Lower leg skin (tissue), 4 donors: ENCODE measurements at places on chromosomes 16 and 17.

- DNase-seq: peak; percentile 70
Measured at GRCh38 chr16:66485376-66485775, 58.3 kb downstream of the BEAN1 start.

- no peak for DNase-seq
Measured at GRCh38 chr17:44766409-44767038, 7.7 kb downstream of the ADAM11 start.

DNA sequence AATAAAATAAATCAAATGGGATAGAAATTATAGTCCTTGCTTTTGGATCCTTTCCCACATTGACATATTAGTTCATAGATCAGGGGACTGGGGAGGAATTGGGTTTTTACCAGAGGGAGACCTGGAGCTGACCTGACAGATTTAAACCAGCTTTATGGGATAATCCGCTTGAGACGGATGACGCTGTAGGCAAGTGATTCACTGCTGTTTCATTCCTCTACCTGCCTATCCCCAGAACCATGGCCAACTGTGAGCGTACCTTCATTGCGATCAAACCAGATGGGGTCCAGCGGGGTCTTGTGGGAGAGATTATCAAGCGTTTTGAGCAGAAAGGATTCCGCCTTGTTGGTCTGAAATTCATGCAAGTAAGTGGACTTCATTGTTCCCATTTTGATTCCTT, 2.1 kb downstream of the NME1 start:
- no peak for DNase-seq

GRCh38 chr17:47955497-47956461, 1.9 kb downstream of the PRR15L start:
- DNase-seq: no peak

- DNase-seq: no peak
Measured at GRCh38 chr16:19919142-19919541, 34.5 kb upstream of the GPRC5B start.

DNA sequence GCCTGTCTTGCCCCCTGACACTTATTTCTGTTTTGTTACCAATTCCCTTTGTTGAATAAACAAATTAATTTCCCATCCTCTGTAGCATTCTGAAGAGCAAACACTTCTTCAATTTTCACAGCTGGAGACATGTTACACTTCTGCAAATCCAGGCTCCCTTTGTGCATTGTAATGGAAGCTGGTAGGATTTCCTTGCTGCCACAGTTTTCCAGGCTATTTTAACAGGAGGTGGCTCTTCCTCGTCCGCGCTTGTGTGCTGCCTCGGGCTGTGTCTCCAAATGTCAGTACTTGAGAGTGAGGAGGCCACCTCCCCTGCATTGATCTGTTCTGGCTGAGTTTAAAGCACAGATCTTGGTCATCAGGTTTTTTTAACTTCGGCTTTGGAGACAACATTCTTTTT, 40.0 kb downstream of the SOST start:
- DNase-seq: no peak

GRCh38 chr16:29915590-29916247, 10.3 kb downstream of the KCTD13 start:
- no peak for DNase-seq

DNA sequence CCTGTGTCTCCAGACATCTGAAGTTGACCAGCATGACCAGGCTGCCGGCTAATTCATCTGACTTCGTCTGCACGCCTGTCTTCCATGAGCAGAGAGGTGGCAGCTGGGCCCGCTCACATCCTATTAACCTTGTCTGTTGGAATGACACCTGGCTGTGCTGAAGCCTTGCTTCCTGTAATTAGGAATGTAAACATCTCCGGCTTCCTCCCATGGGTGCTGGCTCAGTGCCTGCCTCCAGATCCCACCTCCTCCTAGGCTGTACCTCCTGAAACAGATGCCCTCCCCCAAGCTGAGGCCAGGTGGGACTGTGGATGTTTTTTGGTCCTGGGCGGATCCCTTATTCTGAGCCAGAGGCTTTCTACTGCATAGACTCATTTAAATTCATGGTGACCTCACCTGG, 296.3 kb downstream of the HS3ST4 start:
- no peak for DNase-seq

DNA sequence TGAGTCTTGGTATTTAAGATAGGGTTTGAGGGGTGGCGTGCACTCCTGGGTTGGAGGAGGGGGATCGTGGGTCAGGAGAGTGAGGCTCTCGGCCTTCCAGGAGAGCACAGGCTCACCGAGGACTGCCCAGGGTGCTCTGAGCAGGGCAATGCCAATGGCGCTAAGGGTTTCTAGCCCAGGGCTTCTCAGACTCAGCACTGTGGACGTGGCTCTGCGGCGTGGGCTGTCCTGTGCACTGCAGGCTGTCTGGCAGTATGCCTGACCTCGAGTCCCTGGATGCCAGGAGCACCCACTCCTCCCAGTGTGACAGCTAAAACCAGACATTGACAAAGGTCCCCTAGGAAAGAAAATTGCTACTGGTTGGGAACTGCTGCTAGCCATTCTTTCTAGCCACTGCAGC, 37.2 kb upstream of the ENDOV start:
- DNase-seq: no peak

DNA sequence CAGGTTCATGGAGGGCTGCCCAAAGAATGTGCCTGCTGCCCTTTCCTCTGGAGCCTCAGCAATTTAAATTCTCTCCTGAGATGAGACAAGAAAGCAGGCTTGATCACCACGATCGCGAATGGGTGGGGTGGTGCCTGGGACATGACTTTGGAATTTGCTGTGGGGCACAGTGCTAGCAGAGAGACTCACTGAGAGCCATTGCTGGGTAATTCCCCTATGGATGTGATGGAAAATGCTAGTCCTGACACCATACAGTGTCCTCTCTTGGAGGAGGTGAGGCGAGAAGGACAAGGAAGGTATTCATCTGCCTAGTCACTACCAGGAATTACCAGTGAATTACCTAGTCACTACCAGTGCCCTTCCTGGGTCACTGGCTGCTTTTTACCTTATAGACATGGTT, 15.5 kb downstream of the FAM20A start:
- no peak for DNase-seq

GRCh38 chr17:71828182-71828596, 292.6 kb upstream of the SOX9 start:
- no peak for DNase-seq

GRCh38 chr16:65950211-65950610, 416.3 kb upstream of the CDH5 start:
- DNase-seq: no peak

- DNase-seq: no peak
Measured at GRCh38 chr17:65028545-65028843, 28.0 kb downstream of the GNA13 start.

GRCh38 chr17:2749784-2750181, 331 bp upstream of the CCDC92B start:
- DNase-seq: peak; percentile 29

- DNase-seq: no peak
Measured at GRCh38 chr16:50600582-50601283, 52.5 kb downstream of the NKD1 start.

DNA sequence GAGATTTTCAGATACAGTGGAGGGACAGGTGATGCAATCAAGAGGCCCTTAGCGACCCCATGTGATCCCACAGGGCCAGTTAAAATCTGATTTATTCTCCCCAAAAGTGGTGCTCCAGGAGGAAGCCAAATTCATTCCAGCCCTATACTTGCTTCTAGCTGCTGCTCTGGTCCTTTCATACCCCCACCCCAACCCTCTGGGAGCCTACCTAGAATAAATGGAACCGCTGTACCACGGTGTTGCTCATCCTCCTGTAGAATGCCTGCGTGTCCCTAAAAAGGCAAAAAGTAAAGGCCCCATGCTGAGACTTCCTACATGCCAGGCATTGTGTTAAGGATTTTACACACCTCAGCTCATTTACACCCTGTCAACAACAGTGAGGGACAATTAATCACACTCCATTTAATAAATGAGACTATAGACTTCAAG, 2.0 kb upstream of the RASL10B start:
- DNase-seq: no peak

DNA sequence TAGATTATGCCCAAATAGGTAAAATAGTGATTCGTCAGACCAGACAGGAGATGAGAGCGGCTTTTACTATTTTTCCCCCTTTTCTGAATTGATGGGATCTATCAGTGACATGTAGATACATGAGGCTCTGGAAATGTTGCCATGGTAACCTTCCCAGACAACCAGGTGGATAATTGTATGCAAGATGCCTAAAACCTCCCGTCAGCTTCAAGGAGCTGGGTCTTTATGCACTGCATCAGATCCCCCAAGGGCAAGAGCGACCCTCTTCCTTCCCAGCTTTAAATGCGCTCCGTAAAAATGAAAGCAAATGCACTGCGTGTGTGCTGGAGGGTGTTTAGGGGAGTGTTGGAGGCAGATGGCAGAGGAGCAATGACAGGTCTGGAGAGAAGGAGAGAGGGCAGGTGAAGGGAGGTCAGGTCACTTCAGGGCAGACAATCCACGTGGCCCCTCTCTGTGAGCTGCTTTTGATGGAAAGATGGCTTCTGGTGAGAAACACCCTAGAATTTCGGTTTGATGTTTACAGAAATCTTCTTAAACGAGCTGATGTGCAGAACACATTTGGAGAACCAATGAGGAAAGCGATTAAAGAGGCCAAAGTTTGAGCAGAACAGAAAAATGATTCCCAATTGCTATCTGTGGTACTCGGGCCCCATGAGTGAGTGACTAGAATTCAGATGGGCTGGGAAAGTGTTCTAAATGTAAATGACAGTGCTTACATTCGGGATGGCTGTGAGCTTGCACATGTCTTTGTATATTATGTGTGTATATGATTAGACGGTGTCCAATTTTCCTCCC, 461.7 kb upstream of the HSBP1 start:
- no peak for DNase-seq

DNA sequence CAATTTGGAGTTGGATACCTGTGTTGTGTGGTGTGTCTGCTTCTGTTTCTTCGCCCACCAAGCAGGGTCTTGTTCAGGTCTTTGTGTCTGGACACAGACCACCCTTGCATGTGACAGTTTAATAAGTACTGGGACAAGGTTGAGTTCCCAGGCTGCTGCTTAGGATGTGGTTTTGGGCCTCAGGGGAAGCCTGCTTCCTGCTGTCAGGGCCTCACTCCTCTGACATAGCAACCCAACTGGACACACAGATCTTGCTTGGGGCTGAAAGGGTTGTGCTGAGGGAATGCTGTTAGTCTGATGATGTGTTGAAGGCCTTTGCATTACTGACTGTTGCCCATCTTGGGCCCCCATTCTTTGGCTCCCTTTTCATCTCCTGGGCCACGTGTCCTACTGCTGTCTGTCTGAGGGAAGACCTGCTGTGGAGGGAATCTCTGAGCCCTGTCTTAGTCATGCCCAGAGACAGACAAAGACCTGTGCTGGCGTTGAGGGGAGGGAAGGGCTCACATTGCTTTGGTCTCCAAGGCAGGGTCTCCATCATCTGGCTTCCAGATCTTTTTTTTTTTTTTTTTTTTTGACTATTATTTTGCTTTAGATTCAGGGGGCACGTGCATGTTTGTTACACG, 4.7 kb upstream of the TGFB1I1 start:
- no peak for DNase-seq

DNA sequence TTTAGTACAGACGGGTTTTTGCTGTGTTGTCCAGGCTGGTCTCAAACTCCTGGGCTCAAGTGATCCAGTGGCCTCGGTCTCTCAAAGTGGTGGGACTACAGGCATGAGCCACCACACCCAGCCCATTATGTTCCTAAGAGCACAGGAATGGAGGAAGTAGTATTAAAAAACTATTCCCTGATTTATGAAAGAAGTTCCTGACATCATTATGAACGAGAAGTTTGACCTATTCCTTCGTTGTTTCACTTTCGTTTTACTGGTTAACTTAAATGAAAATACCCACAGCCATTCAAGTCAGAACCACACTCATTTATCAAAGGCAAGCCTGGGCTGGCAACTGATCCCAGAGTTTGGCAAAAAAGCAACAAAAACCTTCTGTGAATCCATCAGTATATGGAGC, 13.5 kb upstream of the CBX4 start:
- no peak for DNase-seq

DNA sequence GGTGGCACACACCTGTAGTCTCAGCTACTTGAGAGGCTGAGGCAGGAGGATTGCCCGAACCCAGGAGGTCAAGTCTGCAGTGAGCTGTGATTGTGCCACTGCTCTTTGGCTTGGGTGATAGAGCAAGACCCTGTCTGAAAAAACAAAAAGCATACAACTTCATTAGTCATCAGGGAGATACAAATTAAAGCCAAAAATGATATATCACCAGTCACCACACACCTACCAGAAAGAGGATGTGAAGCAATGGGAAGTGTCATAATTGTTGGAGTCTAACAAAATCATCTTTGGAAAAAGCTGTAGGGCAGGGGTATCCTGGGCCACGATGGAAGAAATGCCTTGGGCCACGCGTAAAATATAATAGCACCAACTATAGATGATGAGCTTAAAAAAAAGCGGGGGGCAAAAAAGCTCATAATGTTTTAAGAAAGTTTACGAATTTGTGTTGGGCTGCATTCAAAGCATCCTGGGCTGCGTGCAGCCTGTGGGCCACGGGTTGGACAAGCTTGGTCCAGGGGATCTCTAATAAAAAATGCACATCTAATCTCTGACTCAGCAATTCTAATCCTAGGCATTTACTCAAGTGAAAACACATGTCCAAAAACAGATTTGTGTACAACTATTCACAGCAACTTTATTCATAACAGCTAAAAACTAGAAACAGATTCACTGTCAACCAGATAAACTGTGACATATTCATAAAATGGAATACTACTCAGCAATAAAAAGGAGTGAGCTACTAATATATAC, 65.9 kb downstream of the HIC1 start:
- peak; percentile 34 for DNase-seq

- no peak for DNase-seq
Measured at GRCh38 chr17:29031488-29031887, 11.5 kb upstream of the PIPOX start.

- DNase-seq: peak; percentile 14
Measured at GRCh38 chr17:28675980-28676379, 14.0 kb downstream of the SUPT6H start.

DNA sequence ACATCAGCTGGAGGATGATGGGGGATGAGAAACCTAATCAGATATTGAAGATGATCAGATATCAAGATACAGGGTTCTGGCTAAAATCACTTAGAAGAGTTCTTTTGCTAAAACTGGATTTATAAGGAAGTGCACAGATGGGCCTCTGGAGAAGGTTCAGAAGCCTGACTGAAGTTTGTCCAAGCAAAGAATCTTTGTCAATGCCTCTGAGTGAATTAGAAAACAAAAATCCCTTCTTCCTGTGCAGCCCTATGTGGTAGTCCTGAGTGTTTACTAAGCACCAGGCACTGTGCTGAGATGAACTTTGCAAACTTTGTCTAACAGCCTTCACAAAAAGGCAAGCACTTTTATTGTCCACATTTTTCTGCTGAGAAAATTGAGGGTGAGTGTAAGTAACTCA, 11.4 kb upstream of the CENPV start:
- no peak for DNase-seq

DNA sequence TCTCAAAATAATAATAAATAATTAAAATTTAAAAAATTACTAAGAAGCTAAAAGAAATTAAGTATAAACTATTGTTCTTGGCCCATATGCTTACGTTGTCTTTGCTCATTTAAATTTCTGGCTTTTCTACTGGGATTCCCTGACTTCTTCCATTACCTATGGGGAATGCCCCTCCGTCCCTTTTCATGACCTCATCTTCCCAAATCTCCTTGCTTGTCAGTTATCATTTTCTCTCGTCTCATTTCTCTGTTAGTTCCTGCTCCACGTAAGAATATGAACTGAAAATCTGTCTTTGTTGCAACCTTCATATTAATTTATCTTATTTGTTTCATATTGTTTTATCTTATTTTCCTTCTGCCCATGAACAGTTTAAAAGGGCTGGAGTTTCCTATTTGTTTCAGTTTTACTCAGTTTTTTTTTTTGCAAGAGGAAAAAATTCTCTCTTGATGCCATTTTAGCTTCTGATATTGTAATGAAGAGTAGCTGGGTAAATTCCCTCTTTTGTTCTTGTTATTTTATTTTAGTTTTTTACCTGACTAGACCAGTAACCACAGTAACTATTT, 2.5 kb upstream of the DNAJA2 start:
- no peak for DNase-seq
